Right atrium auricular region (tissue), 2 donors: ENCODE measurements at places on chromosomes 6 and 20.

GRCh38 chr6:129709196-129709768 is 695 bp downstream of the ARHGAP18 start:
- no peak for DNase-seq

- DNase-seq, result no peak
These were observed 18.2 kb downstream of the SCGN start for GRCh38 chr6:25670208-25670607.

DNA sequence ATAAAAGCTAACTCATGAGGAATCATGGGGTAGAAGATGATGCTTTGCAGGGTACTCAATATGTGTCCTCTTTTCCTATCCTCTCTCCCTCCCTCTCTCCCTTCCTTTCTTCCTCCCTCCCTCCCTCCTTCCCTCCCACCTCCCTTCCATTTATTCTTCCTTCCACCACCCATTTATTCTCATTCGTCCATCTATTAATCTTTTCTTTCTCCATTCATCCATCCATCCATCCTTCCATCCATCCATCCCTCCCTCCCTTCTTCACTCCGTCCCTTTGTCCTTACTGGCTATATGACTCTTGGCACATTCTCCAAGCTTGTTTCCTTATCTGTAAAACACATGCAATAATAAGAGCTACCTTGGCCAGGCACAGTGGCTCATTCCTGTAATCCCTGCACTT is 40.9 kb downstream of the ARHGAP40 start:
- DNase-seq, result no peak

DNA sequence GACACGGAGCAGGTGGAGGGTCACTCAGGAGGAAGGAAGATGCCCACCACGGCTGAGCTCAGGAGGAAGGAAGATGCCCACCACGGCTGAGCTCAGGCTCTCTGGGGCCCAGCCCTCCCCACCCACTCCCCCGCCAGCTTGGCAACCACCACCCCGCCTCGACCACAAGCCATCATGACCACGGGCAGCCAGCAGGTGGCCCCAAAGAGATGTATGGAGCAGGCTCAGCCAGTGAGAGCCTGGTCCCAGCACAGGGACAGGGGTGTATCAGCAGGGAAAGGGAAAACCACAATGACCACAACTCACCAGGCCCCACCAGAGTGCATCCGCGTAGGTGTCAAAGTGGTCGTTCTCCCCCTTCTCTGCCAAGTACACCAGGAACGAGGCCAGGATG is 30.4 kb downstream of the KCNQ2 start:
- DNase-seq, result no peak

DNA sequence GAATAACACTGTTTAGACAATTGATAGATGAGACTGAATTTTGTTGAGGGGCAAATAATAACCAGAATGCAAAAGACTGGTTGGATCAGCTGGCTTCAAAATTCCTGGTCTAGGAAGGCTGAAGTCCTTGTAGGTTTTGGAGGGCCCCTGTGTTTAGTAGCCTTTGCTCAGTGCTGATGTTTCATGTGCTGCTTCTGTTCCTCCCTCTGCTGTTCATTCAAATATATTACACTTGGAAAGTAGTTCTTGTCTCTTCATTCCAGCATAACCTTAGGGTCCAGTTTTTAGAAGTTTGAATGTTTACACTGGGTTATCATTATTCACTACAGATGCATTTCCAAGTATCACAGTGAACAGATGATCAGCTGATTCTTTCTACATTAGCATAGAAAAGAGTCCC is 72.5 kb downstream of the FLRT3 start:
- DNase-seq, result no peak

DNA sequence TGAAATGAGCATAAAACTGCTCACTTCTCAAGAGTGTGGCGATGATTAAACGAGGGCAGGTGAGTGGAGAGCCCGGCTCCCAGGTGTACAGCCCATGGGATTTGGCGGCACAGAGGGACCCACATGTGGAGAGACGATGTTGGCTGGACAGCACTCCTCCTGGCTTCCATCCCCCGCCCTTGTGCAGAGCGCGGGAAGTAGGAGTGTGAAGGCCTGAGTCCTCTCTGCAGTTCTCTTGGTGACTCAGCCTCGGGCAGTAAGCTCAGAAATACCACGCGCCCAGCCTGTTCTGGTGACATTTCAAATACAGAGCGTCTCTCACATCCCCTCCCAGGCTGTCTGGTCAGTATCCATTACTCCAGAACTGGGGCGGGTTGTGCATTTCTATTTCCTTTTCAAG is 94.2 kb upstream of the SRSF6 start:
- no peak for DNase-seq

DNA sequence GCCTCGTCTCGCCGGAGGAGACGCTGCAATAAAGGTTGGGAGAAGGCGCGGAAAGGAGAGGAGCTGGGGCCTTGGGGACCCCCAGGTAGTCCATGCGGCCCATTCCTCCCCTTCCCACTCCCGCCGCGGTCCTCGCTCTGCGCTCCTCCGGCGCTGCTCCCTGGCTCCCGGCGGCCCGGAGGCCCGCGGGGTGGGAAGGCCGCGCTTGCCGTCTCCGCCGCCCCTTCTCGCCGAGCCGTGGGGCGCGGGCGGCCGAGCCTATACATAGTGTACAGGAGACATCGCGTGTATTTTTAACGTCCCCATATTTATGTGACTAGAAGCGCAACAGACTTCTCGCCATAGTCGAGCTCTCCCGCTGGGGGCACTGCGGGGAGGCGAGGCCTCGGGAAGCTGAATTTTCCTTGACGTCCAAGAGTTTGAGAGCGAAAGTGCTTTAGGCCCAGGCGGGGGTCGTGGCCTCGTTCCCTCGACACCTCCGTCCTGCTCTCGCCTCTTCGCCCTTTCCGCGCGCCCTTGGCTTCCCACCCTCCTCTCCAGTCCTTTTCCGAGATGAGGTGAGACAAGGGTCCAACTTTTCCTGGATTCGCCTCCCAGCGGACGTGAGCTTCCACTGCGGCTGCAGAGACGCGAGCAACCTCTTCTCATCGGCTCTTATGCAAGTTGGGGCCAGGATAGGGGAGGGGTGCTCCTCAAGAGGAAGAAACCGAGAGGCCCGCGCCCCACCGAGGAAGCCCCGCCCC is 29.0 kb downstream of the SLC12A5 start:
- DNase-seq, result peak; percentile 64

DNA sequence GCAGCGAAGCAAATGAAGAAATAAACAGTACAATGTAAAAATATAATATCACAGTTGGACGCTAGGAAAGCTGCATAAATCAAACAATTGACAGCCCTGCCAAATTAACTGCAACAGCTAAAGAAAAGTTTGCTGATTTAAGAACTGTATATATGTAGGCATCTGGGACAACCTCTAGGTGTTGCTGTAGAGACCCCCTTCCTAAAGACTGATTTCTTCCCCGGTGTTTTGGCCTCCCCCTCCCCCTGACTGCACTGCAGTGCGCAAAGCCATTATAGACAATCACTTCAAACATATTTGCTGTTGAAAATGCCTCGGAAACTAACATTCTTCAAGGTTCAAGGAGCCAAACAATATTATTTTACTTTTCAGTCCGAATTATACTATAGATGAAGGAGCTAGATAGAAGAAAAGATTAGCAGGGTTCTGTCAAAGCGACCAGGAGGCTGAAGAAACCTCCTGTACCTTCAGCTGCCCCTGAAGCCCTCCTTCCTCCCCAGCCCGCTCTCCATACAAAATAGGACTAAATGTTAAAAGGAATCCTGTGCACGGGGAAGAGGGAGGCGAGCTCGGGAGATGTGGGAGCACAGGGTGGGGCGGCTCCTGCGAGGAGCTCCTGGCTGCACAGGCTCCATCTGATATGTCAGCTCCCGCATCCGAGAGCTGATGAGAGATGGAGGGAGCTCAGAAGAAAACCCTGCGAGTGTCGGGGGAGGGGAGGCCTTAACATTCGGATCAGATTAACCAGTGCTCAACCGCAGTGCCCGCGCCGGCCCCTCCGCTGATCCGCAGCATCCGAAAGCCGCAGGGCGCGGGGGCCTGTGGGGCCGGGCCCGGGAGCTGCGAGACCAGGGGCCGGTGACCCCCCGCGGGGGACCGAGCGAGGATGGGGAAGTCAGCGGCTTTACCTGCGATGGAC is 822 bp downstream of the ELOVL4 start:
- DNase-seq, result no peak

DNA sequence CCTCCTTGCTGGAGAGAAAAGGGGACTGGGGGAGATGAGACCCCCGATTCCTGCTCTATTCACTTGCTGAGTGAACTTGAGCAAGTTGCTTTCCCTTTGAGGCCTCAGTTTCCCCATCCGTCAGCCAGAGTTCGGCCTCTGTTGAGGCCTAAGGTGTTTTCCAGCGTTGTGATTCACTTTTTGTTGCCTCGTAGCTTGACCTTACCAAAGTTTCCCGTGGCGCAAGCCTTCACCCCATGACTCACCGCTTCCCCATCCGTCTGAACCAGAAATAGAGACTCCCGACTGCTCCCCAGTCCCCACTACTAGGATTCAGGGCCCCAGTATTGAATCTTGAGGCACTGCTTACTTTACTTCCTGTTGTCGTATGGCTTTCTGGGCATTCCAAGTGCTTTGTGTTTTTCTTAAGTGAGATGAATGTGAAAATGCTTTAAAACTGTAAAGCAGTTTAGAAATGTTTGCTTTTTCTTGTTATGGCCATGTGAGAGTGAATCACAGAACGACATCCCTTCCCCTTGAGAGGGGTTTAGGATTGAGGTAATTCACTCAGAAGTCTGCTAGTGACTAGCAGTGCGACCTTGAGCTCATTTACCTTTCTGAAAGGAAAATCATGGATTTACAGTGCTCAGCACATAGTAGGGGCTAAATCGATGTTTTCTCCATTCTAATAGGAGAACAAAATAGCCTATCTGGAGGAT is 1.2 kb downstream of the CHMP4B start:
- DNase-seq, result peak; percentile 86

GRCh38 chr20:34706912-34707784 is 3.0 kb downstream of the TP53INP2 start:
- no peak for DNase-seq

- DNase-seq, result no peak
These were observed 28.6 kb downstream of the SLC23A2 start for GRCh38 chr20:4972506-4973251.

GRCh38 chr6:39681674-39682121 is 43.5 kb downstream of the KIF6 start:
- DNase-seq, result no peak

- DNase-seq, result no peak
These were observed 11.2 kb downstream of the CYB5R4 start for GRCh38 chr6:83870649-83871048.

GRCh38 chr20:32749914-32750637 is 6.8 kb upstream of the COMMD7 start:
- no peak for DNase-seq

DNA sequence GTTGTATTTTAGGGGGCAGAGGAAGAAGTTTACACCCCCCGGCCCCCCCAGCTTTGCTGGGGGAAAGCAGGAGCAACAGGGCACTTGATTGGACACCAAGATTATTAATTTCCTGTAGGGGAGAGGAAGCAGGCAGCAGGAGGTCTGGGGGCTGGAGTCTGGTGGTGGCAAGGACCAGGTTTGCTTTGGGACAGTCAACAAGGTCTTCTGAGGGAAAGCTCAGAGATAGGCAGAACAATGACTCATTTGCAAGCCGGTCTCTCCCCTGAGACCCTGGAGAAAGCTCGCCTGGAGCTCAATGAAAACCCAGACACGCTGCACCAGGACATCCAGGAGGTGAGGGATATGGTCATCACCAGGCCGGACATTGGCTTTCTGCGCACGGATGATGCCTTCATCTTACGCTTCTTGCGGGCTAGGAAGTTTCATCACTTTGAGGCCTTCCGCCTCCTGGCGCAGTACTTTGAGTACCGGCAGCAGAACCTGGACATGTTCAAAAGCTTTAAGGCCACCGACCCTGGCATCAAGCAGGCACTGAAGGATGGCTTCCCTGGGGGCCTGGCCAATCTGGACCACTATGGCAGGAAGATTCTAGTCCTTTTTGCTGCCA is 1.6 kb downstream of the CLVS2 start:
- no peak for DNase-seq

- DNase-seq, result no peak
These were observed 151.6 kb downstream of the EPM2A start for GRCh38 chr6:145583753-145584152.

GRCh38 chr6:132101535-132101934 is 150.4 kb upstream of the CCN2 start:
- DNase-seq, result no peak

DNA sequence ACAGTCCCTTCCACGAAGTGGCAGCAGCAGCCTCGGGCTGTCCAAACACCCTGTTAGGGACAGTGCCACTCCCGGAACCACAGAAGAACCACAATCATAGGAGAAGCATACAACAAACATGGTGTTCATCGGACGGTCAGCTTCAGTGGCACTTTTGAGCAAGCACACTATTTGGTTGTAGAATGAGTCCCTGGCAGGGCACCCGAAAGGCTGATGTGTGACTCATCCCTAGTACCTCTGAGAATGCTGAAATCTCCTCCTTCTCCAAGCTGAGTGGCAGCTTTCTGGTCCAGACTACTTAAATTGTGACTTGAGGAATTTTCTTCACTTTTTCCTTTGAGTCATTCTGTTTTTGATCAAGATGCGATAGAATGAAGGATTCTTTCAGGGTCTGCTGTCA is 282.5 kb downstream of the ESR1 start:
- DNase-seq, result no peak

- no peak for DNase-seq
These were observed 402.7 kb upstream of the AGPAT4 start for GRCh38 chr6:161676586-161676985.

DNA sequence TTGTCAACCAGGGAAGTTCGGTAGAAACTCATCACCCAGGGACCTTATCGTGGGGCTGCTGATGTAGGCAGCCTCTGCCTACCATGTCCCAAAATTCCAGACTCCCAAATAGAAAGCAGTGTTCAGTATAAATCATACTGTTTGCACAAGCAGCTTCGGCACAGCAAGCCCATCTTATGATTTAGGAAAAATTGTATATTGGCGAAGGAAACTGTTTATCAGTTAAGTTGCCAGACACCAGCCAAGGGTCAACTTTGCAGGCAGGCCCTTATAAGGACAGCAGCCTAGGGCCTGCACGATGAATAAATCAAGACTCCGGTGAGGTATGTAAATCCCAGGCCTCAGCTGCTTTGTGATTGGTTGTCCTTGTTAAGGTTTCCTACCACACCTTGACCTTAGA is 36.8 kb downstream of the GFOD1 start:
- DNase-seq, result no peak

DNA sequence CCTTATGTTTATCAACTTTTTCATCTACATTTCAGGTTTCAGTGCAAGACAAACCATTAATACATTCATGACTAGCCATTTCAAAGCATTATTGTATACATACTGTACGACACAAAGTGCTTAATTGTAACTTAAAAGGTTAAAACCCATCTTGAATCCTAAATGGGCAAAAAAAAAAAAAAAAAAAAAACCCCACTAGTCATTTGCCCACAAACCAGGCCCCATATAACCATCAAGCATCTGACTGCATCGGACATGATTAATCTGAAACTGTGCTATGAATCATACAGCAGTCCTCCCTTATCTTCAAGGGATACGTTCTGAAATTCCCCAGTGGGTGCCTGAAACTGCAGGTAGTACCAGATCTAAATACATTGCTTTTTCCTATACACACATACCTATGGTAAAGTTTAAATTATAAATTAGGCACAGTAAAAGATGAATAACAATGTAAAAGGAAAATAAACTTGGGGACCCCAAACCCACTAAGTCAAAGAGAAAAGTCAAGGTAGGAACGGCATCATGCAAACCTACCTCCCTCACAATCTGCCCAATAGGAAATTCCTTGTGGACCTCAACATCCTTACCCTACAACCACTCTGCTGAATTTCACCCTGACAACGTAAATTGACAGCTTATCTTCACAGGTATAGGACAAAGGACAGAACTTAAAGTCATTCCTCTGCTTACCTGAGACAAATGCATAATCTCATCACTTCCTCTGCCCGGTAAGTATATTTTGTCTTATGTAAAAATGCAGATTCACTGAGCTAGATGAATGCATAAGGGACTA is 14.3 kb downstream of the B4GALT5 start:
- DNase-seq, result no peak
